ENCODE measurements at places on chromosomes 13 and 19.

DNA sequence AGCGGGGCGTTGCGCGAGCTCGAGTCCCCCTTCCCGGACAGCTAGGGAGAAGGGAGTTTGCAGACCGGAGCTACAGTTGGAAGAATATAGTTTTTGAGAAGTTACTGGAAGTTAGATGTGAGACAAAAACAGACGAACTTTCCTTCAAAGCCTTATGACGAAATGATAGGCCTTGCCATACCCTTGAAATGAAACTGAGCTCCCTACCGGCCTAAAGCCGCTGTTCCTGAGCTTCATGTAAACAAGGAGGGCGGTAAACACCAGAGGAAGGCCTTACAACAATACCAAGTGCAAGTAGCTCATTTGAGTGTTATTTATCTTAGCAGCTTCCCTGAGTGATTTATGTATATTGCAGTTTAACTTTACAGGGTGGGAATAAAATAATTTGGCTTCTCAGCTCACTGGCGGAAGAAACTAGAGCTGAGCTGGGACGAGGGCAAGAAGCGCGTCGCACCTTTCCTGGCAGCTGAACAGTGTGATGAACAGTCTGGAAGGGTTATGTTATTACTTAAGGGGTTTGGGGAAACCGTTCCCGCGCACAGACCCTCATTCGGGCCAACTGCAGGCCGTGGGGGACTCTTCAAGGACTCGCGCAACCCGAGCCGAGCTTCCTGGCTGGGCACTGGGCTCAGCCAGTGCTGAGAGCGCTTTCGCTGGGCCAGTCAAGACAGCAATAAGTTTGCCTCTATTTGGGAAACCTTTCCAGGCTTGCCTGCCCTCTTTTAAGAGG is 111.2 kb downstream of the KCNRG start:
- no peak for DNase-seq

- DNase-seq: no peak
Observed at GRCh38 chr13:32381539-32381938, 46.4 kb downstream of the N4BP2L1 start.

- no peak for DNase-seq
Observed at GRCh38 chr13:102678339-102679107, 16.3 kb downstream of the METTL21C start.

- no peak for DNase-seq
Observed at GRCh38 chr19:53982001-53982451, 9.4 kb upstream of the CACNG6 start.

- peak; percentile 43 for DNase-seq
Observed at GRCh38 chr19:3270902-3271301, 46.4 kb downstream of the CELF5 start.

- DNase-seq: no peak
Observed at GRCh38 chr19:18875726-18876125, 20.2 kb downstream of the CERS1 start.

- DNase-seq: no peak
Observed at GRCh38 chr13:112078879-112079531, 12.1 kb downstream of the SOX1 start.
